ENCODE measurements at places on chromosomes 13 and 19.
A peak's percentile ranks its signal among the peaks of the same experiment; 100 is the strongest.

- DNase-seq = no peak
Measured at GRCh38 chr13:95957331-95957730, 95.9 kb downstream of the UGGT2 start.

DNA sequence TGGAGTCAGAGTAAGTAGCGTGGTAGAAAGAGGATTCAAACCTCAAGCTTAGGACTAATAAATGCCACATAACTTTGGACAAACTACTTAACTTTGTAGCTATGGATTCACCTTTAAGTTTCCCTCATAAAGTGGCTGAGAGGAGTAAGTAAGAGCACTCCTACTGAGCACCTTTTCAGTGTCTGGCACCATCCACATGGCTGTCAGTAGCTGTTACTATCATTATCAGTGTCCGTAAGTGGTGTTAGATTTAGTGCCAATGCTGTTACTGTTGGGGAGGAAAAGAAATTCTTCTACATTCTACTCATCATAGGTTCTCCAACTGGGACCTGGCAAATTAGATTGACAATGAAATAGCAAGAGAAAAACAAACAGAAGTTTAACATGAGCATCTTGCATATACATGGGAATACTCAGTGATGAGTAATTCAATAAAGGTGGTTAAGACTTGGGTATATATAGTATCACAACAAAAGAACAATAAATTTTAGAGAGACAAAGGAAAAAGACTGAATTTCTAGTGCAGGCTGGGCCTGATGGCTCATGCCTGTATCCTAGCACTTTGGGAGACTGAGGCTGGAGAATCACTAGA, 165.6 kb upstream of the NBEA start:
- DNase-seq = no peak

DNA sequence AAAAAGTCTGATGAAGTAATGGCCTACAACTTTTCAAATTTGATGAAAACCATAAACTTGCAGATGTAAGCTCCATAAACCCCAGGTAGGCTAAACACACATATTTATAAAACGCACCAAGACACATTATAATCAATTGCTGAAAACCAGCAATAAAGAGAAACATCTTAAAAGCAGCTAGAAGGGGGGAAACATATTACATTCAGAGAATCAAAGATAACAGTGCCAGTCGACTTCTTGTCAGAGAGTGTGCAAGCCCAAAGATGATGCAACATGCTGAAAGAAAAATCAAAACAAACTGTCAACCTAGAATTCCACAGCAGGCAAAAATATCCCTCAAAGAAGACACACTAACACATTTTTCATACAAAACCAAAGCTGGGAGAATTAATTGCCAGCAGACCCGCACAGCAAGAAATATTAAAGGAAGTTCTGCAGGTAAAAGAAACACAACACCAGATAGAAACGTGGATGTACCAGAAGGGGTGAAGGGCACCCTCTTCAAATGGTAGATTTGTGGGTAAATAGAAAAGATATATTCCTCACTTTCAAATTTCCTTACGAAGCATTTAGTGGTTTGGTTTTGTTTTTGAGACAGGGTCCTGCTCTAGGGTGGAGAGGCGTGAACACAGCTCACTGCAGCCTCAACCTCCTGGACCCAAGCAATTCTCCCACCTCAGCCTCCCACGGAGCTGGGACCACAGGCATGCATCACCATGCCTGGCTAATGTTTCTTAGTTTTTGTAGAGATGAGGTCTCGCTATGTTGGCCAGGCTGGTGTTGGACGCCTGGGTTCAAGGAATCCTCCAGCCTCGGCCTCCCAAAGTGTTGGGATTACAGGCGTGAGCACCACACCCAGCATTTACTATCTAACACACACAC, 16.5 kb upstream of the ATP1A3 start:
- no peak for DNase-seq

DNA sequence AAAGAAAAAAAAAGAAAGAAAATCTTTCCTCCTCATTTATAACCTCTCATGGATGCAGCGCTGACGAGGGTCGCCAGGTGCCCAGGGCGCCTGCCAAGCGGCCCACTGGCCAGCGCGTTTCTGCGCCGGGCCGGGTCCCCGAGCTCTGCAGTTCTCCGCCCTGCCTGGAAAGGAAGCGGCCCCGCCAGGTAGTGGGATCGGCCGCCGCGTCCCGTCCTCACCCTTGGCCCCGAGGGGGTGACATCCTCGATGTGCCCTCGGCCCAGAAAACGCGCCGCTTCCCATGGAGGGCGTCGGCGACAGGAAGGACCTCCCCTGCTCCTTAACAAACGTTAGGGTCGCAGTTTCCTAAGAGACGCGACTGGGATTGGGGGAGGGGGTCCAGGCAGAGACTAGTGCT, 56.9 kb downstream of the ZNF726 start:
- DNase-seq = no peak

DNA sequence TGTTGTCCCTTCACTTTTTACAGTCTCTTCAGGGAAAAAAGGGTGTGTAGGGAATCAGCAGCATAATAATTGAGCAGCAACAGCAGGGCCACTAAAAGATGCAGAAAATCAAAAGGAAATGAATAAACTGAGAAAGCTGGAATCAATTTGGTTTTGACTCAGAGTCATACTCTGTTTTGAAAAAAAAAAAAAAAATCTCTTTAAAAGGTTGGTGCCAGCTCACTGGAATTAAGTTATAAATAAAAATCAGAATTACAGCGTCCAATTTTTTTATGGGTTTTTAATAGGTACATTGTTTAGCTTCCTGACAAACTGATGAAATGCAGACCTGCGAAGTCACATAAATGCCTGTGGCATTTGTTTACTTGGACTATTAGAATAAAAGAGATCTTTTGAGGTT, 231.9 kb downstream of the COG6 start:
- no peak for DNase-seq

GRCh38 chr19:3975637-3976087, 4.8 kb upstream of the DAPK3 start:
- no peak for DNase-seq

GRCh38 chr19:4455719-4456475, 1.7 kb downstream of the UBXN6 start:
- DNase-seq = no peak

- DNase-seq = no peak
Measured at GRCh38 chr19:32921624-32922023, 50.1 kb downstream of the CEP89 start.

GRCh38 chr13:99406799-99407201, 94.5 kb upstream of the TM9SF2 start:
- DNase-seq = no peak

DNA sequence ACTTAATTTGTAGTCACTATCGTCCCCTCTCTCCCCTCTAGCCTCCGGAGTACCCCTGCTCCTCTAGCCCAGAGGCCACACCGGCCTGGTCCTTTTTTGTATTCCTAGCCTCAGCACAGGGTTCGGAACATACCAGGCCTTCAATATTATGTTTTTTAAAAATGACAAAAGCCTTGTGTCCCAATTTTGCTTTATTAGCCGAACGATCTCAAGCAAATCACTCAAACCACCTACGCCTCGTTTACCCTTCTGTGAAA, 463 bp upstream of the POMP start:
- DNase-seq = no peak

GRCh38 chr13:26929971-26930730, 169.6 kb upstream of the GPR12 start:
- DNase-seq = peak; percentile 58

GRCh38 chr13:24683838-24684599, 3.8 kb downstream of the ATP12A start:
- DNase-seq = peak; percentile 47

- no peak for DNase-seq
Measured at GRCh38 chr19:6672693-6673290, 2.8 kb upstream of the TNFSF14 start.

DNA sequence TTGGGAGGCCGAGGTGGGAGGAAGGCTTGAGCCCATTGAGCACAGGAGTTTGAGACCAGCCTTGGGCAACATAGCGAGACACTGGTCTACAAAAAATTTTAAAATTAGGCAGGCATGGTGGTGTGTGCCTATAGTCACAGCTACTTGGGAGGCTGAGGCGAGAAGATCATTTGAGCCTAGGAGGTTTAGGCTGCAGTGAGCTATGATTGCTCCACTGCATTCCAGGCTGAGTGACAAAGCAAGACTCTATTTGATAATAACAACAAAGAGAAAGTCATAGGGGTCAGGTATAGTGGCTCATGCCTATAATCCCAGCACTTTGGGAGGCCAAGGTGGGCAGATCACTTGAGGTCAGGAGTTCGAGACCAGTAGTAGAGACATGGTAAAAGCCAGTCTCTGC, 4.6 kb upstream of the SLC44A2 start:
- DNase-seq = no peak

DNA sequence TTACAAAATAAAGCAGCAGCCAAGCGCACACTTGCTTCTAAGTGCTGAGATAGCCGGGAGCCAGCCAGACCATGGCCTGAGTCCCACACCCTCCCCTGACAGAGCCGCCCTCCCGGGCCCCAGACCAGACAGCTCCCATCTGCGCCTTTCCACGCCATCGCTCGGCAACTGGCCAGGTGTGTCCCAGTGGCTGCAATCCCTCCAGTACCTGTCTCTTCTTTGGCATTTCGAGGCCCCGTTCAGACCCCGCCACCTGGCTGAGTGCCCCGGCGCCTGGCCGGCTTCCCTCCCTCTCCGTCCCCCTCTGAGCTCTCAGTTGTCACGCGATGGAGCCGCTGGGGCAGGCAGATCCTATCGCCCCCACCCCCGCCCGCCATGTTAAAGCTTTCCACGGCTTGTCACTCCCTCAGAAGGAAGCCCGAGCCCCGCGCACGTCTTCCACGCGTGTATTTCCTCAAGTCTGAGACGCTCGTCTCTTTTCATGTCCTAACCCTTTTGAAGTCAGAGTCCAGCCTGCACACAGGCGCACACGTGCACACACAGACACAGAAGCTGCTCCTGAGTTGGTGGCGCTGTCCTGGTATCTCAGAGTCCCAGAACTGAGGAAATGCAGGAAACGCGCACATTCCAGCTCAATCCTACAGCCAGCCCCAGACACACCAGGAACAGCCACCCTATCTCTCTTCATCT, 7.9 kb downstream of the MLLT1 start:
- DNase-seq = no peak

GRCh38 chr13:68535329-68535728, 1305.2 kb upstream of the PCDH9 start:
- DNase-seq = no peak

DNA sequence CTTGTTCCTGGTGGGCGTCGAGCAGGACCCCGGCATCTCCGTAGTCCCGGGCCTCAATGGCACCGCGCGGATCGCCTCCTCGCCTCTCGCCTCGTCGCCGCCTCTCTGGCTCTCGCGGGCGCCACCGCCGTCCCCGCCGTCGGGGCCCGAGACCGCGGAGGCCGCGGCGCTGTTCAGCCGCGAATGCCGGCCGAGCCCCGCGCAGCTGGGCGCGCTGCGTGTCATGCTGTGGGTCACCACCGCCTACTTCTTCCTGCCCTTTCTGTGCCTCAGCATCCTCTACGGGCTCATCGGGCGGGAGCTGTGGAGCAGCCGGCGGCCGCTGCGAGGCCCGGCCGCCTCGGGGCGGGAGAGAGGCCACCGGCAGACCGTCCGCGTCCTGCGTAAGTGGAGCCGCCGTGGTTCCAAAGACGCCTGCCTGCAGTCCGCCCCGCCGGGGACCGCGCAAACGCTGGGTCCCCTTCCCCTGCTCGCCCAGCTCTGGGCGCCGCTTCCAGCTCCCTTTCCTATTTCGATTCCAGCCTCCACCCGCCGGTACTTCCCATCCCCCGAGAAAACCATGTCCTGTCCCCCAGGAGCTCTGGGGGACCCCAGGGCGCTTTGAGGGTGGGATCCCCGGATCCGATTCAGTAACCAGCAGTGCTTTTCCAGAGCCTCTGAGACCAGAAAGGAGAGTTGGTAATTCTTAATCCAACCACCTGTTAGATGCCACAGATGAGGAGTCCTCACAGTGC, 885 bp downstream of the MLNR start:
- DNase-seq = no peak

- DNase-seq = peak; percentile 56
Measured at GRCh38 chr19:50330365-50331078, 1.3 kb upstream of the KCNC3 start.

DNA sequence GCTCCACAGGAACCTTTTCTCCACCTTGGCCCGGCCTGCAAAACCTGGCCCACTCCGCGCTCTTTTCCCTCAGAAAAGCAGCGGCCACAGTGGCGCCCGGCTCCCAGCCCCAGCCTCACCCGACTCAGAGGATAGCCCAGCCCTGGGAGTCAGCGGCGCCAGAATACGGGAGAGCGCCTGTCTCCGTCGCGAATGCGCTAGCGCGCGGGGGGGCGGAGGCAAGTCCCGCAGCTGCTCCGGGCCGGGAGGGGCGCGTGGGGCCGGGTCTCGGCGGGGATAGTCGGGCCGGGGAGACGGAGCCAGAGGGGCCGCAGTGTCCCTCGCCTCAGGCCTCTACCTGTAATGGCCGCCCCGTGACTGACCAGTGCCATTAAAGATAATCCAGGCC, at the start of gene ZFP30:
Gene ZFP30, minus strand, starts transcription at position 165 of the 388 bp plus-strand sequence. CDS start 7,643 bp downstream, outside the sequence.
- peak; percentile 68 for DNase-seq

DNA sequence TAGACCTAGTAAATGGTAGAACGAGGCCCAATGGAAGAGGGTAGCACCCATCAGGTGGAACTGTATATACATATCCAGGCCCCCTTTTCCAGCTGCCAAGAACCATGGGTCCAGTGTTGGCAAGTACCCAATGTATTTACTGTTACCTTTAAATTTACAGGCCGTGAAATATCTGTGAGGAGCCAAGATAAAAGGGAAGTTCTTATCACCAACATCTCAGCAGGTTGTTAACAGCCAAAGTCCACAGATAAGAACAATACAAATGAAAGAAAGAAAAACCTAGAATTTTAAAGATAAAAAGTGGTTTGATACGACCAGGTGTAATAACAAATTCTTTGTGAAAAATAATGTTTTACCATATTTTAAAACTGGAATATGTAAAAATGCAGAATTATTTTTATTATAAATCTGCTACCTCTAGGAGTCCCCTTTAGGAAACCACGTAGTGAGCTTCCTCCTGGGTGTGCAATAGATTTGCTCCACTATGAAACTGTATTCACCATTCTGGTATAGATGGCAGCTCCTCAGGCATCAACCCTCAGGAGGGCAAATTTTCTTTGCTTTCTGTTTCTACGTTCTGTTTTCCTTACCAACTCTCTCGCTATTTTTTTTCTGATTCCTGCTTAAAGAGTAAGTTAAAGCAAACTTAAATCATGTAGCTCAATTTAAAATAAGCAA, 292.2 kb upstream of the SLC10A2 start:
- DNase-seq = no peak

DNA sequence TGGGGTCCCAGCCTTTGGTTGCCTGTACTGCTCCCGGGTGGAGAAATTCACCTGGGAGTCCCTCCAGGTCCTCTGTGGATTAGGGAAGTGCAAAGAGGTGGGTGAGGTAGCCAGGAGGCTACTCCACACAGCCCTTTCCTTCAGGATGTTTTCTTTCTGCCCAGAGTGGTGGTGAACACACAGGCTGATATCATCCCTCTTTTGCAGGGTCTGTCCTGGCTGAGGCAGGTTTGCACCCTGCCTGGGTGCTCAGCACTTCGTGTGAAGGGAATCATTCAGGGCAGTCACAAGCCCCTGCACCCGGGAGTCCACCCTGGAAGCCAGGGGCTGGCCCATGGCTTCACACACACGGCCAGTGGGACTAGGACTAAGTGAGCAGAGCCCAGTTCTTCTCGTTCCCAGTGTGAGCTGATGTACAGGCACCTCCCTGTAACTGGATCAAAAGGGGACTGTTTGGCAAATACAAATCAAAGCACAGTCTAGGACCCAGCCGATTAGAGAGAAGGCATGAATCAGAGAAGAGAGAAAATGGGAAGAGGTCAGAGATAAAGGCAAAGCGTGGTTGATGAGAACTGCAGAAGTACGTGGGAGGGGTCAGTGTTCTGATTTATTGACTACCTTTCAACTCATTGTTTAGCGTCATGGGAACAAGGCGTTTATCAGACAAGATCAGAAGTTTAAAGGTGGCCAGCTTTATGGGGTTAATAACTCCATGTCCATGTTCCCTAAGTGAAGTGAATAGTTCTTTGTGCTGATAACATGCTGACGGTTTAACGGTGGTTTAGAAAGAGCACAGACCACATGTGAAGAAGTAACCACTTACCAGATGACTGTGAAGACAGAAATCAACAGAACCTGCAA, 30.4 kb upstream of the SPATA13 start:
- DNase-seq = no peak
